ENCODE measurements at places on chromosomes 12 and 14.

DNA sequence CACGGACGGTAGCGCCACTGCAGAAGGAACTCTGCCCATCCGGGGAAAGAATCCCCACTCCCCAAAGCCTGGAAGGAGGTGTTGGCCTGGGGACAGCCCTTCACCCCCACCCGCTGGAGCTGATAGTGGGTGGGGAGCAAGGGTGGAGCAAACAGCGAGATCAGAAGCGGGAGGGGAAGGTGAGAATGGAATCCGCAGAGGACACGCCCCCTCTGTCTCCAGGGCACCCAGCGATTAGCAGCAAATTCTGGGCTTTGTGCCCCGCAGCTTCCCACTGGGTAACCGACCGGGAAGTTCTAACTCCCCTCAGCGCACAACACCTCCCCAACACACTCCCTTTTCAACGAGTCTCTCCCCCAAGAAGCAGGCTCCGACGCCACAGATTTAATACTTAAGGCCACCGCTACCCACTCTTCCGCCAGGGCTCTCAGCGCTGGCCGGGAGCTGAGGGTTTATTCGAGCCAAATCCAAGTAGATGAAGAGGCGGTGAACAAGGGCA is 1.4 kb downstream of the SLC25A29 start:
- no peak for DNase-seq
- peaks cover 33% of the 10 kb centered on the region for H3K4me1 ChIP-seq
- H3K27ac ChIP-seq, result no peak overlapping the region
- H3K27me3 ChIP-seq, result no peaks in the 10 kb centered on the region
- no peaks in the 10 kb centered on the region for H3K36me3 ChIP-seq

- no peak for DNase-seq
- H3K4me1 ChIP-seq, result no peaks in the 10 kb centered on the region
- no peak overlapping the region for H3K4me3 ChIP-seq
- no peaks in the 10 kb centered on the region for H3K36me3 ChIP-seq
Measured at GRCh38 chr12:130154276-130155070, 7.8 kb upstream of the FZD10 start.

GRCh38 chr12:62301799-62302133 is 41.6 kb downstream of the USP15 start:
- H3K4me1 ChIP-seq, result peaks cover 26% of the 10 kb centered on the region
- no peak overlapping the region for H3K4me3 ChIP-seq
- H3K27me3 ChIP-seq, result no peaks in the 10 kb centered on the region

DNA sequence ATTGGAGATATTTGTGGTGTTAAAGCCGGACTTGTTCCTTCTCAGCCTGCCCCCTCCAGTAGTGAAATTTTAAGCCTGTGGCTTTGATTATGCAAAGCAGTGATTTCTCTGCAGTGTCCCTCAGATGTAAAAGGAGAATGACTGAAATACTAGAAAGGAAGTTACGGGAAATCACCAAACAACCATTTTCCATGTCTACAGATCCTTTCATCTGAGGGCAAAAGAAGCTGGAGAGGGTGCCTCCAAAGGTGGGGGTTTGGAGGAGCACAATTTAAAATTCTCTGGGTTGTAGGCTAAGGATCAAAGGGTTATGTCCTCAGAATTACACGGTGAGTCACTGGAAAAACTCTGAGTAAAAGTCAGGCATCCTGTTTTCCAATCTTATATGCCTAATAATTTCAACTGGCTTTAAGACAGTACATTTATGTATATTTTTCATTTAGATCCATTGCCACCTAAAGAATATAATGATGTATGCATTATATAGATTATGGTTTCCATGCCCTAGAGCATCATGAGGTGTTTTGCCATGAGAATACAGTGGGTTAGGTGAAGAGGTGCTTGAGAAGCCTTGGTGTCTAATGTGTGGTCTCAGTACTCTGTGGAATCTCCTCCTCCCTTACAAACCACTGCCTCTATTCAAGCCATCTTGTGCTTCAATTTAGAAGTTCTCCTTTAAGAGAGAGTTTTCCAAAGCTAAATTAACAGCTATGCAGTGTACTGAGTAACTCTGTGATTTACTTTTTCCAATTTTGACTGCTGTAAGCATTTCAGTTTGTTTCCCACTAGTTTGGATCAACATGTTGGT is 362.1 kb downstream of the RAD51B start:
- no peaks in the 10 kb centered on the region for H3K27me3 ChIP-seq
- H3K4me3 ChIP-seq, result no peak overlapping the region
- H3K27ac ChIP-seq, result no peak overlapping the region
- no peak for DNase-seq

DNA sequence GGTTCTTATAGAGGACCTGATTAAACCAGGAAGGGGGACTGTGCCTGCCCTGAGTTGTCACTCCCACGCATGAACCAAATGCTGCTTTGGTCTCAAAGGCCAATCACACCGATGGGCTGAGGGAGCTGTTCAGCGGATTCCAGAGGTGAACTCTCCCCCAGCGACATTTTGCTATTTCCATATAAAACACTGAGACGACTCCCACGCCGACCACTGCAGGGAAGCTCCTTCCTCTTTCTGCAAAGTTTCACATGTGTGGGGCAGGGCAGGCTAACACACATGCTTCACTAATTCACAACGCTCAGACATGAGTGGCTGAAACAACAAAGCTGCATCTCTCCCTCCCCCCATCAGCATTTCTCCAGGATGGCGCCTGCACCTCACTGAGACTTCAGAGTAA is 37.8 kb upstream of the TMEM132D start:
- no peak overlapping the region for H3K27ac ChIP-seq
- no peaks in the 10 kb centered on the region for H3K36me3 ChIP-seq
- DNase-seq, result no peak
- H3K4me1 ChIP-seq, result no peaks in the 10 kb centered on the region

Measured in naive B cell (primary cell).